Activated CD8-positive, alpha-beta memory T cell treated with anti-CD3 and anti-CD28 coated beads for 1 hour (primary cell): ENCODE measurements at places on chromosomes 12 and 14.

GRCh38 chr12:11747969-11748368 is 98.5 kb downstream of the ETV6 start:
- DNase-seq = no peak

DNA sequence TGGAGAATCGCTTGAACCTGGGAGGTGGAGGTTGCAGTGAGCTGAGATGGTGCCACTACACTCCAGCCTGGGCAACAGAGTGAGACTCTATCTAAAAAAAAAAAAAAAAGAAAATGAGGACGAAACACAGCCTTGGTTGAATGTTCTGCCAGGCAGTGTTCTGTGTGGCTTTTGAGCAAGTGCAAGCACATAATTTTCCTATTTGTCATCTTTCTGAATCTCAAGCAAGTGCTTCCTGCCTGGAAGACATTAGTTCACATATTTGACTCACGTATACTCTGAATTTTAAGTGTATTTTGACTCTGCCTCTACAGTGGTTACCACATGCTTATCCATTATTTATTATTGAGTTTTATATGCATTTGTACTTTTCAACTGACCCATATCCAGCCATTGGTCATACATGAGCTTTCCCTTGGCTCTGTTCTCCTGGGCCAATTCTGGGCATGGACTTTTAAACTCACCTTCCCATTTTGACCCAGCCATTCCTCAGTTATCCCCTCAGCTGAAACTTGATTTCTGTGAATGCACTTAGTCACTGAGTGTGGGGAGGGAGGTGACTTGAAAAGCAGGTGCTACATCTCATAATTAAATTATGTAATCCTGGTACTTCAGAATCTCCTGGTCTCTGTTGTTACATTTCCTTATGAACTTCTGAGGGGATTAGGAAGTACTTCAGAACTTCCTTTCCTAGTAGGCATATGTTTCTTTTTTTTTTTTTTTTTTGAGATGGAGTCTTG is 8.1 kb downstream of the OR10G2 start:
- DNase-seq = no peak

GRCh38 chr12:50914872-50915484 is 37.4 kb upstream of the HIGD1C start:
- DNase-seq = no peak

- no peak for DNase-seq
These were observed 50.4 kb downstream of the MYRFL start for GRCh38 chr12:69875416-69875935.

DNA sequence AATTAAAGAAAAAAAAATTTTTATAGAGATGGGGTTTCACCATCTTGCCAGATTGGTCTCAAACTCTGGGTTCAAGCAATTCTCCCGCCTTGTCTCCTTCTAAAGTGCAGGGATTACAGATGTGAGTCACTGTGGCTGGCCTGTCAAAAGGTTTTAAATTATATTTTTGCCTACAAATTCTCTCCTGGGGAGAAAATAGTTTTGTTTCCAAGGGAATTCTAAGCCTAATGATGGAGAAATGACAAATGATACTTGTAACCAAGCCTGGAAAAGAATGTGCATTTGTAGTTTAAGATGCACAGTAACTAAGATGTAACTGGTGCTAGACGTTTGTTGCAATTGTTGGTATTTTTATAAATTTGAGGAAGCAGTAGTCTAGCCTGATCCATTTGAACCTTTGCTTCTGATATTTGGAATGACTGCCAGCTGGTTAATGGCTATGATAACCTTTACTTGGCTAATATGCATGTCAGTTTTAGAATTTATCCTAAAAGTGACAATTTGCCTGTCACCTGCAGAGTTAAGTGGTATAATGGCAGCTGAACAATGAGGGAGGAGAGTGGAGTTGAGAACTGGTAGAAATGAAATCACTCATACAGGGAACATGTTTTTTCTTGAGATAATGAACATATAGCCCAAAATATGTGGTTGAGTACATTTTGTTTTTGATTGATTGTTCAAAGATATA is 148.0 kb downstream of the FUT8 start:
- DNase-seq = no peak
